ENCODE measurements at places on chromosomes 16 and 17. TPM values are rescaled to one million over a fixed set of nuclear protein-coding genes. Genes with fewer than 3 reads are reported as not detected.

Gene PMP22
- total RNA-seq: not detected

Gene TMEM235
- not detected for total RNA-seq

Gene CACNG5
- total RNA-seq: not detected

Gene PIRT
- not detected for total RNA-seq

Gene DEXI
- 38.2 TPM for total RNA-seq

Gene DHODH
- total RNA-seq: 16.9 TPM

Gene SLC38A8
- total RNA-seq: not detected

Gene ARL5C
- total RNA-seq: not detected

Gene RGS11
- total RNA-seq: not detected

Gene CCT6B
- 1.3 TPM for total RNA-seq

DNA sequence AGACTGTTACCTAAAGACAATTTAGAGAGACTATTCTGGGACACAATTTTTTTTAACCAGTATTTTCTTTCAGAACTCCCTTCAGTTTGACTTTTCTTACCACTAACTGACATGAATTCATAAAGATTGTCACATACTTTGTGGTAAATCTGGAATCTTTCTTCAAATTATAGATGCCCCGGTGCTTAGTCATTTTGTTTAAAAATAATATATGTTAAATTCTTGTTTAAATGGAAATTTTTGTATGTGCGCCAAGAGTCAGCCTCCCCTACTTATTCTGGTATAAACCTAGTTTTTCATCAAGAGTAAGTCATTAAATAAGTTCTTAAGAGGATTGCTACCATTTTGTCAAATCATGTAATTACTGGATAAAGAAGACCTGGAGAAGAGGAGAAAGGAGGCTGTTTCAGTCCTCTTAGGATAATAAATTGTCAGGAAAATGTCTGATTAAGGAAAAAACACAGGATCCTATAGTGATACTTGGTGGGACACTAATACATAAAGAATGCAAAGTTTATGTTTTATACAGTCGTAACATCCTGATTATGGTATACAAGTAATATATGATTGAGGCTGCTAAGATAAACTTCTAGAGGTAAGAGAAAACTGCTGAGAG lies 424.4 kb downstream of the PMP22 start:
- no peak overlapping the region for H3K27ac ChIP-seq
- H3K4me1 ChIP-seq: no peaks in the 10 kb centered on the region
- H3K27me3 ChIP-seq: peaks cover 4% of the 10 kb centered on the region

- H3K27me3 ChIP-seq: no peaks in the 10 kb centered on the region
- no peaks in the 10 kb centered on the region for H3K36me3 ChIP-seq
- no peak overlapping the region for H3K27ac ChIP-seq
Observed at GRCh38 chr16:51522902-51523301, 371.8 kb upstream of the SALL1 start.

DNA sequence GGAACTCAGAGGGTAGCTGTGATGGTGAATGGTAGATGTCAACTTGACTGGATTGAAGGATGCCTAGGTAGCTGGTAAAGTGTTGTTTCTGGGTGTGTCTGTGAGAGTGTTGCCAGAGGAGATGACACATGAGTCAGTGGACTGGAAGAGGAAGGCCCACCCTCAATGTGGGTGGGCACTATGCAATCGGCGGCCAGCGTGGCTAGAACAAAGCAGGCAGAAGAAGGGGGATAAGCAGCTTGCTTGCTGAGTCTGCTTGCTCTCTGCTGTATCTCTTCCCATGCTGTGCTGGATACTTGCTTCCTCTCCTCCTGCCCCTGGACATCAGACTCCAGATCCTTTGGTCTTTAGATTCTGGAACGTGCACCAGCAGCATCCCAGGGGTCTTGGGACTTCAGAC lies 128.1 kb downstream of the AIPL1 start:
- DNase-seq: no peak
- H3K4me3 ChIP-seq: no peak overlapping the region
- peaks cover 27% of the 10 kb centered on the region for H3K27me3 ChIP-seq
- H3K4me1 ChIP-seq: no peaks in the 10 kb centered on the region
- no peaks in the 10 kb centered on the region for H3K36me3 ChIP-seq

GRCh38 chr17:45326626-45327025 lies 9.8 kb upstream of the MAP3K14 start:
- no peak overlapping the region for H3K27ac ChIP-seq
- H3K36me3 ChIP-seq: no peaks in the 10 kb centered on the region
- no peaks in the 10 kb centered on the region for H3K27me3 ChIP-seq
- peak; percentile 1 for DNase-seq
- H3K4me3 ChIP-seq: no peak overlapping the region

- peaks cover 24% of the 10 kb centered on the region for H3K27me3 ChIP-seq
- H3K4me3 ChIP-seq: no peak overlapping the region
Observed at GRCh38 chr17:44307387-44308186, 814 bp upstream of the RUNDC3A start.

- H3K4me1 ChIP-seq: no peaks in the 10 kb centered on the region
- H3K4me3 ChIP-seq: no peak overlapping the region
- H3K27me3 ChIP-seq: peaks cover 13% of the 10 kb centered on the region
- no peak for DNase-seq
- no peak overlapping the region for H3K27ac ChIP-seq
Observed at GRCh38 chr16:77944631-77945030, 77.7 kb upstream of the CLEC3A start.

- peaks cover 6% of the 10 kb centered on the region for H3K4me1 ChIP-seq
- no peak for DNase-seq
- H3K4me3 ChIP-seq: no peak overlapping the region
- no peaks in the 10 kb centered on the region for H3K36me3 ChIP-seq
- no peak overlapping the region for H3K27ac ChIP-seq
Observed at GRCh38 chr17:65694601-65695000, 133.2 kb upstream of the AXIN2 start.

DNA sequence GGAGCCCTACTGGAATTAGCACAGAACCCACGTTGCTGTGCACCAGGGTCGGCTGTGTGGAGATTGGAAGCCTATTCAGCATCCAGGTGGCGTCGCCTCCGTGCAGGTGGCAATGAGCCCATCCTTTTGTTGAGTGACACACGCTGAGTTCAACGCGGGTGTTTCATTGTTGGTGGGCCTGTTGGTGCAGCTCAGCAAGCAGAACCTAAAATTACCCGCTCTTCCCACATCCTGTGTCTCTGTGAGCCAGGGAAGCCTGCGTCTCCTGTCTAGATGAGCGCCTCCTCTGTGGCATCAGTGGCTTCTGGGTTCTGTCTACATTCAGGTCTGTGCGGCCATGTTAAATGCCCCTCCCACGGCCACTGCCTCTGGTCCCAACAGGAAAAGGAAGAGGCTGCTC lies 14.5 kb downstream of the CD2BP2 start:
- DNase-seq: no peak
- peaks cover 6% of the 10 kb centered on the region for H3K4me1 ChIP-seq
- H3K27ac ChIP-seq: no peak overlapping the region
- peaks cover 4% of the 10 kb centered on the region for H3K36me3 ChIP-seq
- no peaks in the 10 kb centered on the region for H3K27me3 ChIP-seq

- no peak overlapping the region for H3K4me3 ChIP-seq
- no peaks in the 10 kb centered on the region for H3K36me3 ChIP-seq
- no peaks in the 10 kb centered on the region for H3K27me3 ChIP-seq
Observed at GRCh38 chr17:61152898-61153297, 246.7 kb upstream of the TBX2 start.

DNA sequence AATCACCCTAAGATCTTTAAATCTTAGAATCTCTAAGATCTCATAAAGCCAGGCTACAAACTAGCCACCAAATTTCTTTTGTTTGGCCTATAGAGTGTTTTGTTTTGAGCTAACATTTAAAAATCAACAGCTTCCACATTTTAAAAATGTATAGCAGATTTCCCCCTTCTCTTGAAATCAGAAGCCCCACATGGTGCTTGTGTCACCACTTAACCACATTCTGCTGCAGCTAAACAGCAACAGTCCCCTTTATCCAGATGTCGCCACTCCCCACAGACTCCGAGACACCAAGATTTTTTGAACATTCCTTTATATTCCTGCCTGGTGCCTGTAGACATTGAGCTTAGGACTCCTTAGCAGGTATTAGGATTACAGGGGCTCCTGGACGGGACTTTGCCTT lies 16.0 kb downstream of the GUCY2D start:
- no peaks in the 10 kb centered on the region for H3K36me3 ChIP-seq
- DNase-seq: no peak
- peaks cover 12% of the 10 kb centered on the region for H3K4me1 ChIP-seq
- peaks cover 8% of the 10 kb centered on the region for H3K27me3 ChIP-seq
- no peak overlapping the region for H3K27ac ChIP-seq

DNA sequence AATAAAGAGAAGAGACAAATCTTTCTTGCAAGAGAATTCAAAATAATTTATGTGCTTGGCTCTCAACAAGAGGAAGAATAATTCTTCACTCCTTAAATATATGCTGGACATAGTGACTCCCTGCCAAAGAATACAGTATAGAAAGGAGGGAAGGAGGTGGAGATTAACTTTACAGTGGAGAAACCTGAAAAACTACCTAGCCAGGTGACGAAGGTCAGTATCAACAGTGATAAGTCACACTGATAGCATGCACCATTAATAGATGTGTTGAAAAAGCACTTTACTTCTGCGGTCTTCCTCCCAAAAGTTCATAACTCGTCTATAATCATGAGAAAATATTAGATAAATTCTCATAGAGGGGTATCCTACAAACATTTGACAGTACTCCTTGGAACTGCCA lies 21.4 kb downstream of the CBLN1 start:
- no peaks in the 10 kb centered on the region for H3K36me3 ChIP-seq
- DNase-seq: no peak
- no peak overlapping the region for H3K27ac ChIP-seq
- no peak overlapping the region for H3K4me3 ChIP-seq
